ENCODE measurements at places on chromosomes 2 and 18.

- no peak for DNase-seq
Measured at GRCh38 chr2:182867426-182868053, 1.1 kb upstream of the FRZB start.

DNA sequence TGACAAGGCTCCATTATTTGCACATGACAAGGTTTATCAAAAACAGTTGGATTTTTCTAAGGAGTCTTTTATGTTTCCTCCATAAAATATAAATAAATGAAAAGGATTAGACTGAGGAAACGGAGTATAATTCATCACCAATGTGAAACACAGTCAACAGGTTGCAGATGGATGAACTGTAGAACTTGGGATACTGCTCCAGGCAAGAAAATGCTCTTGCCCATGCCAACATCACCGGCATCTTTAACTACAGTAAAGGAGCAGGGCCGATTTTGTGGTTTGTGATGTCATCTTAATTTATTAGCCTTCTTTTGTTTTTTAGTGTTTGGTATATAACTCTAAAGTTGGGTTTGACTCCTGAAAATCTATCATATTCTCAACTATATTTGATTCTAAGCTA, 577.3 kb downstream of the EPHA4 start:
- DNase-seq: no peak

GRCh38 chr2:37809525-37809924, 115.6 kb upstream of the RMDN2 start:
- DNase-seq: no peak

- DNase-seq: no peak
Measured at GRCh38 chr2:15814946-15815345, 125.4 kb upstream of the MYCN start.

DNA sequence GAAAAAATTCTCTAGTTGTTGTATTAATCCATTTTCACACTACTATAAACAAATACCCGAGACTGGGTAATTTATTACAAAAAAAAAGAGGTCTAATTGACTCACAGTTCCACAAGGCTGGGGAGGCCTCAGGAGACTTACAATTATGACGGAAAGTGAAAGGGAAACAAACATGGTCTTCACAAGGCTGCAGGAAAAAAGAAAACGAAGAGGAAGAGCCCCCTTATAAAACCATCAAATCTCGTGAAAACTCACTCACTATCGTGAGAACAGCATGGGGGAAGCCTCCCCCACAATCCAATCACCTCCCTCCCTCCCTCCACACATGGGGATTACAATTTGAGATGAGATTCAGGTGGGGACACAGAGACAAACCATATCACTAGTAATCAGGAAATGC, 61.7 kb upstream of the SPTBN1 start:
- DNase-seq: no peak

- no peak for DNase-seq
Measured at GRCh38 chr2:197803033-197803444, 1.4 kb upstream of the PLCL1 start.

DNA sequence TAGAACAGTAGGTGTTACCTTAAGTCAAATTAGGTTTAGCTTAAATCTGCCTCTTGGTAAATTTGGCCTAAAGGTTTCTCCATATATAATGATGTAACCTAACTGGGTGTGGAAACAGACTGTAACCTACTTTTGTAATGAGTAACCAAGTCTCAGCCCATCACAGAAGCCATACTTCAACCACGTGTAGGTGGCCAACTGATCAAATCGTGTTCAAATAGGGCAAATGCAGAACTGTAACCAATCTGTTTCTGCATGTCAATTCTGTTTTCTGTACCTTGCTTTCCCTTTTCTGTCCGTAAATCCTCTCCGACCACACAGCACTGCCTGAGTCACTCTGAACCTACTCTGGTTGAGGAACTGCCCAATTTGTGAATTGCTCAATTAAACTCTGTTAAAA, 34.0 kb upstream of the PLA2R1 start:
- DNase-seq: no peak

- peak; percentile 20 for DNase-seq
Measured at GRCh38 chr18:28728891-28729290, 552.0 kb upstream of the CDH2 start.

DNA sequence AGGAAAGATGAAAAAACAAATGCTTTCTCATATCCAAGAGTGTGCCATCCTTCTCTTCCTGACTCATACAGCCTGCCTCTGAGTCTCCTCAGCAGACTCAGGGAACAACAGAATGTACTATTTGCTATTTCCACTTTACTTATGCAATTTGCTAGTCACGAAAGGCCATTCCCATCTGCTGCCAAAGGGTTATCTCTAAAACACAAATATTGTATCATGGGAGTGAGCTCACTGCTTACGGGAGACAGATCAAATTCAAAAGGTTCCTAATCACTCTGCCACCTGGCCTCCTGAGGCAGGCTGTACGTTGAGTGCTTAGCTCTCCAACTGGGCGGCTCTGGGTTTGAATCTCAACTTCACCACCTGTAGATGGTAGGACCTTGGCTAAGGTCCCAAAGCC, 92.0 kb downstream of the GAREM1 start:
- no peak for DNase-seq

DNA sequence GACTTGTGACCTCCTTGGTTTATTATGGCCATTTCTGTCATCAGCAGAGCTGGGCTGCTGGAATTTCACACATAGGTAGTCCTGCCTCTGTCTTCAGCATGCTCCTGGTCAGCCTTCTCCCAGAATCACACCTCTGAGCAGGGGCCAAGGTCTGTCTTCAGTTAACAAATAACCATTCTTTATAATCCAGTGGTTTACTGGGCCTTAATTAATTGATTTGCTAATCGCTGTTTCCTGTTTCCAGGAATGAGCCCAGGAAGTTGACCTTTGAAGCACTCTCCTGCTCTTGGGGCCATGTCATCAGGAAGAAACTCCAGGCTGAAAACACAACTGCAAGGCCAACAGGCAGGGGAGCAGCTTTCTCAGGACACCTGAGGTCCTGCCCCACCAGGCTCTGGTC, 278.5 kb downstream of the SRBD1 start:
- DNase-seq: no peak

GRCh38 chr2:138445227-138445626, 56.3 kb upstream of the SPOPL start:
- DNase-seq: no peak

DNA sequence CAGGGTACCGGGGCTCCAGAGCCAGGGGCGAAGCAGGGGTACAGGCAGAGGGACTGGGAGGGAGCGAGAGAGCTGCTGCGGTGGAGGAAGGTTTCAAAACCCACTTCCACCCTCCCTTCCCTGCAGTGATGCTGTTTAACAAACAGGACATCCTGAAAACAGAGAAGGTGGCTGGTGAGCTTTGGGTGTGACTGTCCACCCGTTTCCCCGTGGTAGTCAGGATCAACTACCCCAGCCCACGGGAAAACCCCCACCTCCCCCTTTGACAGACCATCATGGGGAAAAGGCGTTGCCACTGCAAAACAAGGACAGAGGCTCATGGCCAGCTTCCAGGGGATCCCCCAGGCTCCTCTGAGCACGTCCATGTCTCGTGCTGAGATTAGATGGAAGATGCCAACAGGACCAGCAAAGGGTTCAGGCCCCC, 12.9 kb downstream of the TMEM185B start:
- DNase-seq: no peak

GRCh38 chr2:107276034-107276433, 390.1 kb upstream of the ST6GAL2 start:
- peak; percentile 26 for DNase-seq

GRCh38 chr2:7992612-7993602, 688.9 kb upstream of the ID2 start:
- DNase-seq: no peak

- no peak for DNase-seq
Measured at GRCh38 chr18:8584798-8585197, 24.4 kb upstream of the RAB12 start.

GRCh38 chr2:28602136-28602660, 106.3 kb downstream of the PLB1 start:
- no peak for DNase-seq

GRCh38 chr2:5969303-5969702, 277.1 kb downstream of the SOX11 start:
- no peak for DNase-seq

DNA sequence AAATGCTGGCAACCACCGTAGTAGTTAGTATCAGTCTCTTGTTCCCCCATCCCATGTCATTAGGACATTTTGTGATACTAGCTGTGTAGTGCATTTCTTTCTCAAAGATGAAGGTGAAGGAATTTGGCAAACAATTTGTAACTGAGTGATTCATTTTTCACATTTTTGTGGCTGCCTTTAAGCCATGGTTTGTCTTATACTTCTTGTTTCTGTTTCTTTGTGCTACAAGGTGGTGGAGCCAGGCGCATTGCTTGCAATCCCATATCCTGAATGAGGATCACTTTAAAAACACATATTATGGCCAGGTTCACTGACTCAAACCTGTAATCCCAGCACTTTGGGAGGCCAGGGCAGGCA, 40.6 kb downstream of the GPD2 start:
- DNase-seq: peak; percentile 19

- no peak for DNase-seq
Measured at GRCh38 chr2:18896125-18896764, 306.9 kb upstream of the NT5C1B start.

DNA sequence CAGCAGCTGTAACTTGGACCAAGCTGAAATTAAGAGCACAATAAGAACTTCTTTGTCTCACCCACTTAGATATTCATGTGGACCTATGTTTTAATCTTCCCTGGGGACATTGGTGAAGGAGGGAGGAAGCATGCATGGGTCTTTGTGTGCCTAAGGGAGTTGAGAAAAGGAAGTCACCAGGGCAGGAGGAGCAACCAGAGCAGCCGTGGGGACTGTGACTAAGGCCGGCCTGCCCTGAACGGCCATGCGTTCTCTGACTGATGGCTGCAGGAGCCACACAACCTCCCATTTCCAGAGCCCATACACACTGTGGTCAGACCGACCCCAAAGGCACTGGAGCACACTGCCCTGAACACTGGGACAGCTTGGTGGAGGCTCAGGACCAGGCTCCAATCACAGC, 43.7 kb upstream of the SLC35G4 start:
- no peak for DNase-seq

- no peak for DNase-seq
Measured at GRCh38 chr2:206260188-206261012, 14.1 kb upstream of the ZDBF2 start.

- DNase-seq: no peak
Measured at GRCh38 chr18:62660691-62661090, 54.6 kb upstream of the PHLPP1 start.

DNA sequence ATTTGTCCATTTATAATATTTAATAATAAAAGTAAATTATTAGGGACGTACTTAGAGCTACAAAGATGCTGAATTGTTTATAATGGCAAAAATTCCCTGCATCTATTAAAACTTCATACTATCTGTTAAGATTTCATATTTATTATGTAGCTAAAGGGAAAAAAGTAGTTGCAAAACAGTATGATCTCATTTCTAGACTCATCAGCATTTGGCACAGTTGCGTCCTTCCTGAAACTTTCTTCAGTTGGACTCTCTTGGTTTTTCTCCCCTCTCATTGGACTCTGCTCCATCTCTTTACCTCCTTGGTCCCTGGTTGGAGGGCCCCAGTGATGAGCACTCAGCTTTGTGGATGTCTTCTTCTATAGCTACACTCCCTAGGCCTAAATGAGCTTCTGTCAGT, 99.6 kb downstream of the TMEM247 start:
- no peak for DNase-seq

GRCh38 chr2:241898463-241899270, 29.1 kb downstream of the RTP5 start:
- DNase-seq: no peak

DNA sequence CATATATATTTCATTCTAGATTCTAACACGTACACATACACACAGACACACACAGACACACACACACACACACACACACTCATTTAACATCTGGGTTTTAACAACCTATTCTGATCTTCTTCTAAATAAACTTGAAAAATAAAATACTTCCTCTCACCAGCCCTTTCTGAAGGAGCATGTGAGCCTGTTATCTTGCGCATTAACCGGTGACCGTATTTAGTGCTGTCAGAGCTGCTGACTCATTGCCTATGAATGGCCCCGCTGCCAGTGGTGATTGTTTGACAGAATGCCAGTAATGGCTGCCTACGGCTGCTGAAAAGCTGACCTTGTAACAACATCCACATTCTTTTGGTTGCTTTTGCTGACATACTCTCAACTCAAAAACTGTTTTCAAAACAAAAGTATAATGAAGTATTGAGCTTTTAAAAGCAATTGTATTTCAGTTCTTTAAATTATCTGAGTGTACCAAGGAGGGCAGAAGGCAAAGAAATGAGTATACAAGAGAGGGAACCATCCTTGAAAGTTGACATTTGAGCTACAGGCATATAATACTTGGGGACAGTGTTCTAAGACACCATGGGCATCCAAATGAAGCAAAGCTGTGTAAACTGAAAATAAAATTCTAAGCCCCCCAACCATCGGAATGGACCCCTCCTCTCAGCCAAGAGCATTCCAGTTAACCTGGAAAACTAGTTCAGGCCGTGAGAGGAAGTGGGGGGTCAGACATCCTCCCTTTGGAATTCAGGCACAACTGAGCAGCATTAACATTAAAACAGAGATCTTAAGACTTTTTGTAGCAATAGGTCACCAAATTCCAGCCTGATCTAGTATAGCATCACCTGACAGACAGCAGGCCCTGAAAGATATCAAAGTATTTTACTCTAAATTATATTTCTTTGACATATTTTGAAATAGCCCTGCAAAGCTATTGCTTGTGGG, 50.2 kb upstream of the DTNA start:
- peak; percentile 80 for DNase-seq

DNA sequence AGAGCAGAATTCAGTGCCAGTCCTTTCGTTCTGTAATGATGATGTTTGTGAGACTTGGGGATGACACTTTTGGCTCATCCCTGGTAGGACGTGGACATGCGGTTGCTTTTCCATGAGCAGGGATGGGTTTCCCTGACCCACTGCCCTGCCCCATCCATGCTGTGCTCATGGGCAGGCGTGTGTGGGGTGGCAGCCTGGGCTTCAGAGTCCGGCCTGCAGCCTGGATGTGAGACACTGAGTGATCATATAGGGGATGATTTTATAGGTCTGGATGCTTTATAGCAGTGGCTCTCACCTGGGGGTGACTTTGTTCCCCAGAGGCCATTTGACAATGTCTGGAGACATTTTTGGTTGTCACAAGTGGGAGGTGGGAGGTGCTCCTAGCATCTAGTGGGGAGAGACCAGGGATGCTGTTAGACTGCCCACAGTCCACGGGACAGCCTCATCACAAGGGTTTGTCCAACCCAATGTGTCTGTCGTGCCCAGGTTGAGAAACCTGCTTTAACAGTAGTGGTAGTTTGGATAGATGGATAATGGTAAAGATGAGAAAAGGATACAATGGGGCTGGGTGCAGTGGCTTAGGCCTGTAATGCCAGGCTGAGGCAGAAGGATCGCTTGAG, 38.9 kb downstream of the LDLRAD4 start:
- DNase-seq: no peak

DNA sequence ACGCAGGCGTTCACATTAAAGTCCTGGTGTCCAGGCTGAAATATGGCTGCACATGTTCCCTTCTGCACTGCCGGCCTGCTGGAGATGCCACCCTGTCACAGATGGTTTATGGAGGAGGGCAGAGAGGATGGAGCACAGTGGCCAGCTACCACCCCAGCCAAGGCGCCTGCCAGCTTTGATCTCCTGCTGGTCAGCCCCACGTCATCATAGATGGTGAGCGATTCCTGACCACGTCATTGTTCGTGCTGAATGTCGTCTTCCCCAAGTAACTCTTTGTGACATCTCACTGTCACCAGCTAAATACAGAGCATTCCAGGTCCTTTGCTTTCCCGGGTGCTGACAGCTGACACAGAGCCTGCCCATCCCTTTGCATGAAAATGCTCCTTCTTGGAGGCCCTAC, 248.3 kb downstream of the TTC32 start:
- no peak for DNase-seq
